NCI-H82 (cell line): ENCODE measurements at places on chromosomes 13 and 19.
A peak's percentile ranks its signal among the peaks of the same experiment; 100 is the strongest.

DNA sequence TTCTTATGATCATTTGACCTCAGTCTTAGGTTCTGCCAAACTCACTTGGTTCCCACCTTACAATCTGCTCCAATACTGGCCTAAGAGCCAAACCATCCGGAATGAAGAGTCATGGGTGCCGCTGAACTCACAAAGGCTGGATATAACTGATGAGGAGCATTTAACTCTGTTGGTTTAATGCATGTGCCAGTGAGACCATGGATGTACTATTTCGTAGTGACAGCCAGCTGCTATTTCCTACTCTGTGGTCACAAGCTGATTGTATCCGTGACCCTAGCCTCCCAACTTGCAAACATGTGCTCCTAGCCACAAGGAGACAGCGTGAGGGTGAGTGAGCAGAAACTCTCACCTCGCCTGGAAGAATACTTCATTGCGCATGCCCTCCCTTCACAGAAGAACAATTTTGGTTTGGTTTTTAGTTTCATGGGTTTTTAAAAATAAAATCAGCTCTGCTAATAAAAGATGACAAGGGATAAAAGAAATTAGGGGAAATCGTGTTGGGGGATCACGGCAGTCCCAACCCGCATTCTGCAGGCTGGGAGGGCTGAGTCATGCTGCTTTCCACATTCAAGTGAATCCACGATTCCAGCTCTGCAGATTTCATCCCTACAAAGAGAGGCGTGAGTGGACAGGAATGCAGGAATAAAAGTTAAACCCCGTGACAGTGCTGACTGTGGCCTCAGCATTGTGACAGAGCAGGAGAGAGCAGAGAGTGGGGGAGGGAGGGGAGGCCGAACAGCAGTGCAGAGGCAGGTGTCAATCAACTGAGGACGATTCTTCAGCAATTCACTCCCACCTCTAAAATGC, 66.8 kb upstream of the RAP2A start:
- no peak for DNase-seq

GRCh38 chr13:43058318-43058674, 34.9 kb downstream of the DNAJC15 start:
- no peak for DNase-seq

- no peak for DNase-seq
Observed at GRCh38 chr13:33999811-34000605, 182.1 kb downstream of the RFC3 start.

DNA sequence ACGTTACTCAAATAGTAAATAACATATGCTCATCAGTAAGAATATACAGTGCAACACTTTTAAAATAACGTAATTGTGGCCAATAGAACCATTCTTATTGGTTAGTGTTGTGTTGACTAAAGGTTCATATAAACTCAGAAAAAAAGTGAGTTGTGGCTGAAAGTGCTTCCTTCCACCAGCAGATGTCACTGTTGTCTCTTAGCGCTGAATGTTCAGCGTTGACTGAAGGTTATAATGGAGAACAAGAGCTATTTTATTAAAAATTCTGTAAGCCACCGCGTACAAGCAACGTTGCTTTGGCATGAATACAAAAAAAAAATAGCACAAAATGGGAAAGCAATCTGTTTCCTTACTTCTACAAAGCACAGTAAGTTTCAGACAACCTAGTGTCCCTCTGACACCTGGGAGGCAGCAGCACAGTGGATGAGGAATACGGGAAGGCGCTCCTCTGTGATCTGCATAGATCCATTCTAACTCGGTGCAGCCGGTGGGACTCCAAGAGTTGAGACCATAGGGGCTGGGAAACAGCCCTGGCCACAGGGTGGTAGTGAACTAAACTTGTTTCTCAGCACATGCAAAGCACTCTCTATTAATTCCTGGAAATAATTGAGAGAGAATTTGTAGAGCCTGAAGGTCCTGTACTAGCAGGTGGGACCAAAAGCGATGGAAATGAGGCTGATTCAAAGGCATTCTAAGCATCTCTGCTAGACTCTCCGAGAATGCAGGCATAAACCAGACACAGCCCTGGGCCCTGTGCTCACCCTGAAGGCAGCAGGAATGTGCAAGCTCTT, 23.9 kb upstream of the OXGR1 start:
- DNase-seq, result peak; percentile 77

DNA sequence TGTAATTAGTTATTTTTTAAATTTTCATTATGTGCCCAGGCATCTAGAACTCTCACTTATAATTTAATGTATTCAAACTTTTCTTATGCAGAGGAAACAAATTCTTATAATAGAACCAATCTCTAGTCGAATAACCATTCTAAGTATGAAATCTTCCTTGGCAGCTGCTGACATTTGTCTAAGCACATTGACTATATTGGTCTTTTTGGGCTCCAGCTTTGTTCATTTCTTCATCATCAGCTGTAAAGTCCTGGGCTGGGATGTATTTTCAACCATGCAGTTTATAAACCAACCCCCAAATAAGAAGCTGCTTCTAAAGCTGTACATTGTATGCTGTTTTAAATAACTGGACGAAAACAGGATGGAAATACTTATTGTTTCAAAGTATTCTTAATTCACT, 2.3 kb upstream of the MICU2 start:
- DNase-seq, result no peak

- DNase-seq, result peak; percentile 99
Observed at GRCh38 chr13:35475960-35476943, at the start of gene MAB21L1. Gene MAB21L1, minus strand, starts transcription at chr13:35476689. Its CDS starts 551 bp downstream, at chr13:35476138.
